NAMALWA (cell line): ENCODE measurements at places on chromosomes 1 and 21.

GRCh38 chr1:46248122-46248920 lies 758 bp downstream of the RAD54L start:
- DNase-seq: peak; percentile 75

- no peak for DNase-seq
Observed at GRCh38 chr1:113834716-113835115, 22.4 kb upstream of the RSBN1 start.

- DNase-seq: no peak
Observed at GRCh38 chr1:206502812-206503211, 4.5 kb upstream of the RASSF5 start.

DNA sequence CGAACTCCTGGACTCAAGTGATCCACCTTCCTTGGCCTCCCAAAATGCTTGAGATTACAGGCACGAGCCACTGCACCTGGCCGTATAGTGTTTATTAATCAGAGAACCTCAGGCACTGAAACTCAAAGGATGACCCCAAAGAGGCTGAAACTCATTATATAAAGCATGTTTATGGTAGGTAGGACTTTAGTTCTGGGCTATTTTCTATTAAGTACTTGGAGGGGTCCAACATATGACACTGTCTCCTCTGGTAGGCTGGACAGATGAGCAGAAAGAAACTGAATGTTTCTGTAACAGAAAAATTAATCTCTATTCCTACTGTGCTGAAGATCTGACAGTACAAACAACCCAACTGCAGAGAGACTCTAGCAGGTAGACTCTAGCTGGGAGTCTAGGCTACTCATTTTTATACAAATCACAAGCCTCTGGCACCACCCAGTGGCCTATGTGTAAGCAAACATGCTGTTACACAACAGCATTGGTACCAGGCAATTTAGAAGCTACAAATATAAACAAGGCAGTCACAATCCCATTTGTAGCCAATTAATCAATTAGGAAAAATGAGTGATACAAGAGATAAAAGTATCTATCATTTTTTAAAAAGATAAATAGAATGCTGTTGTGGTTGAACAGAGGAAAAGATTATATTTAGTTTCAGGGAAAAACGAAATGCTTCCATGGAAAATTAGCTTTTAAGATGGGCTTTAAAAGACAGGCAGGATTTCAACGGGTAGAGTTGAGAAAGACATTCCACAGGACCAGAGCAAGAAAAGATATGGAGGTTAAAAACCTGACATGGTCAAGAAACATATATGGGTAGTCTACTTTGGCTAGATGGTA lies 10.4 kb downstream of the DCAF8 start:
- peak; percentile 92 for DNase-seq

DNA sequence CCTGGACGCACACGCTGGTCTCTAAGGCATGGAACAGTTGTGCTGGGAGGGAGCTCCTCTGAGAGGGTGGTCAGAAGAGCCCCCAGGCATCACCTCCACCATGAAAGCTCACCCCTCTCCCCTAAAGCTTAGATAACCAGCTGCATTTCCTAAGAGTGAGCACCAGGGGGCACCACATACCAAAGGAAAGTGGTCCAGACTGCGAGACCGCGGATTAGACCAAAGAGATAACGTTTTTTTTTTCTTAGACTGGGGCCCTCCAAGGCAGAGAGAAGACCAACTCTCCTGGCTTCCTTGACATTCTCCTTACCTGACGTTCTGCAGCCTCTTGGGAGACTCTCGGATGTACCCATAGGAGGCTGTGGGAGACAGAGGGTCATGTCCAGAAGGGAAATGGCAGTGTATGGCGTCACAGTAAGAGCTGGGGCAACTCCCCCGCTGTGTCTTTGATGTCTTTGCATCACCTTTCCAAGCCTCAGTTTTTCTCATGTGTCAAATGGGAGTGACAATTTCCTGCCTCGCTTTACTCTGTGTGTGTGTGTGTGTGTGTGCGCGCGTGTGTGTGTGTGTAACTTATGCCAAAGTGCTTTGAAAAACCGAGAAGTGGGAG lies 12.3 kb upstream of the IFNLR1 start:
- DNase-seq: peak; percentile 86

DNA sequence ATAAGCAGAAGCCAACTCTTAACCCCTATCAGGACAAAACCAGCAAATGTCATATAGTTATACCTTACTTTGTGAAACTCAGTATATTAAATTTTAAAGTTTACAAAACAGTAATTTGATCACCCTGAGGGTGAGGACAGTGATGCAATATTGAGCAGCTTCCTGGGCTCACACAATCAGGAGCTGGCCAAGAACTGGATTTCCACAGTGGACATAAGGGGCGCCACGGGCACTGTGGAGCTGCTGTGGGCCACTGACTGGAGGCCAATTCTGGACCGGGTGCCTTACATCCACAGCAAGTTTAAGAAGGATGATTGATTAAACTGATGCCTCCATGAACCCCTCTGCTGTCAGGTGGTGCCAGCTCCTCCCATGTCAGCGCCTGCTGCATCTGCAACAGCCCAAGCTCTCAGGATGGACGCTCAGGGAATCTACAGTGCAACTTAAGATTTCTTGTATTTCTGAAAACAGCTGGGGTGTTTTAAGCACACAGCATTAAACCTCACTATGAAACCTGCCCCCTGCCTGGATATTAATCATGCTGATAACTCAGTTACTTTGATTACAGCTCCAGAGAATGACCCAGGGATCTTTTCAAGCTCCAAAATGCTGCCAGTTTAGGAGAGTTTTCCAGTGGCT lies 55.9 kb downstream of the TOR3A start:
- DNase-seq: no peak

- no peak for DNase-seq
Observed at GRCh38 chr21:45154511-45155508, 80.4 kb downstream of the ADARB1 start.

- no peak for DNase-seq
Observed at GRCh38 chr1:20153000-20153418, 13.9 kb downstream of the PLA2G2F start.

GRCh38 chr21:16514316-16514715 lies 784.5 kb downstream of the USP25 start:
- no peak for DNase-seq

DNA sequence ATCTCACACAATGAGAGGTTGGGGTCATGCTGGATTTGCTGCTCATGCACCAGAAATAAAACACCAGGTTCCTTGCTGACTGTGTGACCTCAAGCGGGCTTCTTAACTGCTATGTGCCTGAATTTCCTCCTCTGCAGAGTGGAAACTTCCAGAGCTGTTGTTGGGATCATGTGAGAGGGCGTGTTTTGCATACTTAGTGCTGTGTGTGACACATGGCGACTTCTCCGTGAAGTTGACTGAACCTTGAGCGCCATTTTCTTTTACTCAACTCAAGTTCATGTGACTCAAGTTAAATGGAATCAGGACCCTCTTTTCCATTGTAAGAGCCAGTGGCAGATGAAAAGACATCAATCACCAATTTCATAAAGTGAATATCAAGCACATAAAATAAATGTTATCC lies 224.0 kb downstream of the KIF26B start:
- no peak for DNase-seq

DNA sequence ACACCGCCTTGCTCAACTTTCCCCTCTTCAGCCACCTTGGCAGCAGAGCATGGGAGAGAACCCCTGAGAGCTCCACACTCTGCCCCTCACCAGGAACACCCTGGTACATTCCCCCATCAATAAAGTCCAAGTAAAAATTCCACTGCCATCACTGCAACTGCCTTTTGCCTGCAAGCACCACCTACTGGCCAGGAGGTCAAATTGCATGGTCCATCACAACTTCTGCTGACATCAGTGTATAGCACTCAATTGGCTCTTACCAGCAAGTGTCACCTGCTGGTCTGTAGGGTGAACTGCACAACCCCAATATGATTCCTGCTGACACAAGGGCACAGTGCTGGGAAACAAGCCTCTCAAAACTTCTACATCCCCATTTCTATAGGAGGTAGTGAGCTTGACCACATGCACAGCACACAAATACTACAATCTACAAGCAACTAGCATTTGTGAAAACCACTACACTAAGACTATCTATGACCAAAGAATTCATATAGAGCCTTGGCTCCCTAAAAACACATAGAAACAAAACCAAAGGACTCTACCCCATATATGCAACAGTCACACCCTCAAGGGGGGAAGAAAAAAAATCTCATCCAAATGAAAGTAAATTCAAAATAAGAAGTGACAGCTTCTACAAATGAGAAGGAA lies 69.2 kb downstream of the FASLG start:
- peak; percentile 93 for DNase-seq

GRCh38 chr1:55329091-55329490 lies 113.9 kb upstream of the USP24 start:
- no peak for DNase-seq

- no peak for DNase-seq
Observed at GRCh38 chr1:18285538-18285924, 177.9 kb downstream of the IGSF21 start.

GRCh38 chr1:90402893-90403849 lies 313.9 kb downstream of the BARHL2 start:
- DNase-seq: no peak

GRCh38 chr1:101996825-101997465 lies at the start of gene OLFM3:
OLFM3 (minus strand) TSS chr1:101996926.
- no peak for DNase-seq

DNA sequence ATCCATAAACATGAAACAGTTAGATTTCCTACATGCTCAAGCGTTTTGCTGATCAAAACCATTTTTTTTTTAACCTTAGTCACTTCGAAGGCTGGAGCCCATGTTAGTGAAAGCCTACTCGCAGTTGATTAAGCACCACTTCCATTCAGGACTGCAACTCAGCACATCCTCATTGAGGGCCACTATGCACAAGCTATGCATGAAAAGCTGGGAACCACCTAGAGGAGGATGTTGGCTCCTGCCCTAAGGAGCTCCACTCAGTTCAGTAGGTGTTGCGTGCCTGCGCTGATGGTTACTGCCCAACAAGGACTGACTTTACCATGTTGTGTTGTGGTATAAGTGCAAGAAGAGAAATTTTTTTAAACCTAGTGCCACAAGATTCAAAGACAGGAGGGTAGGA lies 181.4 kb upstream of the L1TD1 start:
- no peak for DNase-seq

DNA sequence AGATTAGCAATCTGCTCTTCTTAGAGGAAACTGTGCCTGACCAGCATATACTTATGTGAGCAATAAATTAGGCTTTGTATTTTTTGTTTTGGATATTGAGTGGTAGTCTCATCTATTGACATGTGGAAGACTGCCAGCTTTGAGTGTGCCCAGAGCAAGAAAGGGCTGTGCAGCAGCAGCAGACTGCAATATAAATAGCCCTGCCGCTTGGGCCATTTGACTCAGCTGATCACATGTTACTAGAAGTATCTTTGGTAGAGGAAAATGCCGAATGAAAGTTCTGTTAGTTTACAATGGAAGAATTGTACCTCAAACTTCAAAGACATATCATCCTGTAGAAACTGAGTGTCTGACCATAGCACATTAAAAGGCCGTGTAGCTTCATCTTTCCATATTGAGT lies 9.1 kb upstream of the PSMB2 start:
- DNase-seq: no peak

DNA sequence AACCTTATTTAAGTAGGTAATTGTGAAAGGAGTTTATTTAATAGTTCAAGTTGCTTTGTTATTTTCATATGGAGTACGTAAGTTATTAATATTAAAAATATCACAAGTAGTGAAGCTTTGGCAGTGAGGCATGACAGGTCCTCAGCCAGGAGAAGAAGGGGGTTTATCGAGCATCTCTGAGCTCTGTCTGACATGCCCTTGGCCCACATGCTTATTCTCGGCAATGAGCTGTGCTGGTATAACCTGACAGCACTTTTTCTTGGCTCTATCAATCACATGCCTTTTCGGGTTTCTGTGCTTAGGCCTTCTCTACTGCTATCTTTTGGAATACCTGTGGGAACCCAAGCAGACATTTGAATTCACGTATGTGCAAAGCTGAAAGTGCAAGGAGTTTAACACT lies 84.8 kb downstream of the OLFM3 start:
- DNase-seq: no peak

DNA sequence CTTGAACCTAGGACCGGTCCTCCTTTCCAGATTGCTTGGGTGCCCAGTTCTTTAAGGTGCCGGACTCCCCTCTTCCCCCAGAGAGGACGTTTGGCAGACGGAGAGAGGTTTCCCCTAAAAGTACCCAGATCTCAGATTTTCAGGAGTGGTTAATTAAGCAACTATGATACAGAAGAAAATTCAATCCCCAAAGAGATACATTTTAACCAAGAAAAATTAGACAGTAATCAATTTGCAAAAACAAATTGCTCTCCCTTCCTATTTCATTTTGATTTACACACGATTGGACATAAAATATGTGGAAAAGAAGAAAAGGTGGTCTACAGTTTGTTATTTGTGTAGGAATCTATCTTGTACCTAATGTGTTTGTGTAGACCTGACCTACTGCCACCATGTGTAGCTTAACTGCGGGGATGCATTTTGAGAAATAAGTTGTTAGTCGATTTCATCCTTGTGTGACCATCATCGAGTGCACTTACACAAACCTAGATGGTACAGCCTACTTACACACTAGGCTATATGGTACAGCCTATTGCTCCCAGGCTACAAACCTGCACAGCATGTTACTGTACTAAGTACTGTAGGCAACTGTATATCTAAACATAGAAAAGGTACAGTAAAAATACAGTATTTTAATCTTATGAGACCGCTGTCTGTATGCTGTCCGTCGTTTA lies 755 bp downstream of the RPAP2 start:
- peak; percentile 42 for DNase-seq

GRCh38 chr1:241090798-241091197 lies 266.2 kb downstream of the RGS7 start:
- DNase-seq: no peak

DNA sequence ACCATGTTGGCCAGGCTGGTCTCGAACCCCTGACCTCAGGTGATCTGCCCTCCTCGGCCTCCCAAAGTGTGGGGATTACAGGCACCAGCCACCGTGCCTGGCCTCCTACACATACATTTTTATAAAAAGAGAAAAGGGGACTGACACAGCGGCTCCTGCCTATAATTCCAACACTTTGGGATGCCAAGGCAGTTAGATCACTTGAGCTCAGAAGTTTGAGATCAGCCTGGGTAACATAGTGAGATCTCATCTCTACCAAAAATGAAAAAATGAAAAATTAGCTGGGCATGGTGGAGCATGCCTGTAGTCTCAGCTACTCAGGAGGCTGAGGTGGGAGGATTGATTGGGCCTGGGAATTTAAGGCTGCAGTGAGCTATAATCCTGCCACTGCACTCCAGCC lies 23.4 kb downstream of the ZNF281 start:
- no peak for DNase-seq

GRCh38 chr1:63867429-63868176 lies 93.8 kb downstream of the ROR1 start:
- no peak for DNase-seq

GRCh38 chr1:42152119-42152518 lies 1.1 kb upstream of the GUCA2B start:
- DNase-seq: no peak

- DNase-seq: no peak
Observed at GRCh38 chr1:159853417-159854115, 8.9 kb downstream of the VSIG8 start.

- DNase-seq: no peak
Observed at GRCh38 chr1:208110296-208110695, 133.9 kb downstream of the PLXNA2 start.
